Stimulated activated CD4-positive, alpha-beta T cell treated with anti-CD3 and anti-CD28 coated beads, TNF-alpha, amount 100 ng/mL, for 1 hour (primary cell): ENCODE measurements at places on chromosomes 1 and 21.

GRCh38 chr1:172720339-172720738, 61.4 kb downstream of the FASLG start:
- DNase-seq, result no peak

DNA sequence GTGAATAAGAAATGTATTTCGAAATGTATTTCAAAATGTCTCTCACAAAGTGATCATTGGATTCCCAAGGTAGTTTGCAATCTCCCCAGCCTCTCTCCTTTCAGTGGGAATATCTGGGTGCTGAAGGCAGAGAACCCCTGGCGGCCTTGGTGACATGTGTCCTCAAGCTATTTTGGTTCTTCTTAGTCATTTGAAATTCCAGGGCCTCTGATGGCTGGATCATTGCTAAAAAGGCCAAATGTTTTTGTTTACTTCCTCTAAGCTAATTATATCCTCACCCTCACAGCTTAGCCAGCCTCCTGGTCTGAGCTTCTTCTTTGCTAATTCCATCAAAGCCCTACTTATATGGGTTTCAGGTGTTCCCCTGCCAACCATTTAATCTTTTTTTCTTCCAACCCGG, 71.2 kb downstream of the LRRC40 start:
- no peak for DNase-seq

GRCh38 chr1:86750530-86750929, 46.2 kb downstream of the SH3GLB1 start:
- no peak for DNase-seq

- no peak for DNase-seq
Measured at GRCh38 chr1:2845869-2846268, 44.4 kb upstream of the TTC34 start.

DNA sequence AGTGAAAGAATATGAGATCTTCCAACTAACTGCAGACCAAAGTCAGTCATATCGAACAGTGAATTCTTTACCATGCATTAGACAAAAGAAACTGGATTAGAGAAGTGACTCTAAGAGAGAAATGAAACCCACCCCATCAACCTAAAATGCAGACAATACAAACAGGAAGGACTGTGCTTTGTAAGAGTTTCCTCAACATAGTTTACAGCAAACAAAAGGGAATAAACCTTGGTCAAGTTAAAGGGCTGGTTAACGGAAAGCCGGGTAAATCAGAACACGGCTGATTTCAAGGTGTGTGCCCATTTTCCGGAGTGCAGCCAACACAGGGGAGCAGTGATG, 39.2 kb downstream of the SIPA1L2 start:
- DNase-seq, result no peak

- DNase-seq, result no peak
Measured at GRCh38 chr1:29698033-29698432, 461.7 kb downstream of the PTPRU start.

DNA sequence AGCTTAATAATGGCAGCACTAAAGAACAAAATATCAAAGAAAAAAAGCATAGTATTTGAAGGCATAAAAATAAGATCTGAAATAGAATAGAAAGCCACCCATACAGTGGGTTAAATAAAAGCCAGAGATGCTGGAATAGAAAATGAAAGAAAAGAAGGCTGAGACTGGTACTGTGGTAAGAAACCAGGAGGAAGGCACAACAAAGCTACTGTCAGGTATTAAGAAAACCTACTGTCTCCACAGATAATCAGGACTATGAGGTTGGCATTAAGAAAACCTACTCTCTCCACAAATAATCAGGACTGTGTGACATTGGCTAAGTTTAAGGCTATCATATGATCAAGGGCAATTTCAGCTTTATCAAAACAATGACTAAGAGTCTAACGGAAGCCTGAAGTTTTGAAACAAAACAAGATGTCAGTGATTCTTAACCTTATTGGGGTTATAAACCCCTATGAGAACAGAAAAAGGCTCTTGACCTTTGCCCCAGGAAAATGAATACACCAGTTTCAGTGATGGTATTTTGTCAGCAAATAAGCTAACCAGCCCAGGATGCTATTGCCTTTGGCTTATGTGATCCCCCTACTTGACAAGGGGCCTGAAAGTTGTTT, 24.4 kb downstream of the MCOLN2 start:
- DNase-seq, result no peak

- DNase-seq, result no peak
Measured at GRCh38 chr21:25427828-25428227, 179.5 kb downstream of the MRPL39 start.

DNA sequence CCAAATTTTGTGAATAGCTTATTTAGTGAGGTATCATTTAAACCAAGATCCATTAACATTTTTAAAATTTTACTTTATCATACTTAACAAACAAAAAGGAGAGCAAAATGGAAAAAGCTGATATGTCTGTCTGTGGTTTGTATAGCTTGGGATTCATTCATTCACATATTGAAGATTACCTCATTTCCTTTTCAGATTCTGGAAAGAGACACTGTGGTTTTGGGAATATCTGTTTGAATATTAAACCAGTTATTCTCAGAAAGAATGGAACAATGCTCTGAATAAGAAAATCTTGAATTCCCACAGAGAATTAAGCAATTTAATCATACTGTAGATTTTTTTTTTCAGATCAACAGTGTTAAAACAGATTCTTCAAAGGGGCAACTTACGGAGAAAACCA, 93.8 kb upstream of the PRDX6 start:
- no peak for DNase-seq

GRCh38 chr1:27331922-27332321, 9.9 kb upstream of the SYTL1 start:
- no peak for DNase-seq

GRCh38 chr1:41243079-41243385, 926 bp upstream of the SCMH1 start:
- no peak for DNase-seq

GRCh38 chr1:245172829-245173228, 18.0 kb downstream of the KIF26B start:
- no peak for DNase-seq

- DNase-seq, result no peak
Measured at GRCh38 chr1:95284420-95284819, 50.4 kb downstream of the RWDD3 start.

GRCh38 chr21:40507978-40508377, 339.0 kb downstream of the DSCAM start:
- DNase-seq, result no peak

GRCh38 chr1:234987415-234988154, 141.1 kb downstream of the TOMM20 start:
- DNase-seq, result no peak

GRCh38 chr1:84436876-84437655, 38.8 kb downstream of the DNASE2B start:
- DNase-seq, result no peak

- no peak for DNase-seq
Measured at GRCh38 chr1:84851839-84852238, 41.2 kb downstream of the LPAR3 start.

- DNase-seq, result no peak
Measured at GRCh38 chr1:27597516-27598294, 6.2 kb downstream of the AHDC1 start.

DNA sequence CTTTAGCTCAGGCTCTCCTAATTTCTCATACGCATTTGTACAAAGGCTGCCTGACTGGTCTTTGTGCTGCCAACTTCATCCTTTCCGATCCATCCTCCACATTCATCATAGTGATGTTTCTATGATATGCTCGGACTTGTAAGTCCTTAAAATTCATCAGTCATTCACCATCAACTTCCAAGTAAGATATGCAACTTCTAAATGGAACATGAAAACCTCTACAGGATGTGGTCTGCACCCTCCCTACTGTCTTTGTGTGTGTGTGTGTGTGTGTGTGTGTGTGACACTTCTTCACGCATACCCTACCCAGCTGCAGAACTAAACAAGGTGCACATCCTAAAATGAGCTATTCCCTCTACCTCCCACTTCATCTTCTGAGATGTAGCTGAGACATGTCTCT, 397.9 kb upstream of the NR5A2 start:
- DNase-seq, result no peak

DNA sequence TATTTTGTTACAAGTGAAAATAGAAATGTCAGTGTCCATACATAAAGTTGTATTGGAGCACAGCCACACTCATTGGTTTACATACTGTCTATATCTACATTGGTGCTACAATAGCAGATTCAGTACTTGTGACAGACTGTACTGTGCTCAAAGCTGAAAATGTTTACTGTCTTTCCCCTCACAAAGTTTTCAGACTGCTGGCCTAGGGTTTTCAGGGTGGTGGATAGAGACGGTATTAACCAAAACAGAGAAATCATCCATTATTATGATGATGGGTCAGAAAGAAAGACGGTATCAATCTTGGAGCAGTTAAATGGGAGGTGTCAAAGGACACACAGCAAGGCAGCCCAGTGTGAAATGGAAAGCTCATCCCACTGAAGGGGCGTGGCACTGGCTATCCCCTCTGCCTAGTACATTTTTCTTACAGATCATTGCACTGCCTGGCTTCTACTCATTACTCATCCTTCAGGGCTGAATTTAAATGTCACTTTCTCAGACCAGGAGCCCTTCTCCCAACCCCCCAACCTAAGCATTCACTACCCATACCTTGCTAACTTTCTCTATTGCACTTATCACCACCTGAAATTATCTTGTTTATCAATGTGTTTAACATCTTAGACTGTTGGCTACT, 10.2 kb downstream of the JAK1 start:
- no peak for DNase-seq

GRCh38 chr1:156083800-156084790, 1.8 kb upstream of the MEX3A start:
- no peak for DNase-seq

GRCh38 chr1:186042230-186042629, 308.0 kb downstream of the HMCN1 start:
- no peak for DNase-seq

GRCh38 chr21:15552914-15553494, 176.8 kb upstream of the USP25 start:
- no peak for DNase-seq

- no peak for DNase-seq
Measured at GRCh38 chr1:47753808-47754207, 243.4 kb downstream of the TRABD2B start.

DNA sequence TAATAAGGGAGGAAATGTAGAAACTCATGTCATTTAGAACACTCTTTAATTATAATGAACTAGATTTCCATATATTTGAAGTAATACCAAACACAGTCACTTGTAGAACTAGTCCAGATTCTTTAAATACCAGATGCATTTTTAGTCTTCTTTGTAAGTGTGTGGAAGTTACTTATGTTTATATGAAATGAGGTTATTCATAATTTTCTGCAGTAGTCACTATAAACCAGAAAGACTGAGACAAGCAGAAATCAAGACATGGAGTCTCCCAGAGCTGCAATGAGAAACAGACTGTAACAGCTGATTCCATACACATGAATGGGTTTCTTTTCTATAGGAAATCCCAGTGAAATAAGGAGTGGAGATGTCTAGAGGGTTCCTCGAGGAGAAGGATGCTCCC, 216.6 kb upstream of the ZP4 start:
- no peak for DNase-seq

- DNase-seq, result no peak
Measured at GRCh38 chr21:45408801-45409261, 3.9 kb downstream of the COL18A1 start.

DNA sequence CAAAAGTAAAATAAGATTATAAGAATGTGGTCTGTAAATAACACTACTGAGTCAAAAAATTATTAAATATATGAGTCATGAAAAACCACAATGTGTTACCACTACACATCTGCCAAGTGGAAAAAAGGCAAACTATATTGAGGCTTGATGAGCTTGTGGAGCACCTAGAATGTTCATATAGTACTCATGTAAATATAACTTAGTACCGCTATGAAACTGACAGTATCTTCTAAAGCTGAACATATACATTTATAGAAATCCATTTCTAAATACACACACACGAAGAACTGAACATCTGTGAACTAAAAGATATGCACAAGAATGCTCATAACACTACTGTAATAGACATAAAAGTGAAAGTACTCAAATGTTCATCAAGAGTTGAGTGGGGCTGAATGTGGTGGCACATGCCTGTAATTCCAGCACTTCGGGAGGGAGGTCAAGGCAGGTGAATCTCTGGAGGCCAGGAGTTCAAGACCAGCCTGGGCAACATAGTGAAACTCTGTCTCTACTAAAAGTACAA, 18.5 kb upstream of the GBP3 start:
- no peak for DNase-seq

DNA sequence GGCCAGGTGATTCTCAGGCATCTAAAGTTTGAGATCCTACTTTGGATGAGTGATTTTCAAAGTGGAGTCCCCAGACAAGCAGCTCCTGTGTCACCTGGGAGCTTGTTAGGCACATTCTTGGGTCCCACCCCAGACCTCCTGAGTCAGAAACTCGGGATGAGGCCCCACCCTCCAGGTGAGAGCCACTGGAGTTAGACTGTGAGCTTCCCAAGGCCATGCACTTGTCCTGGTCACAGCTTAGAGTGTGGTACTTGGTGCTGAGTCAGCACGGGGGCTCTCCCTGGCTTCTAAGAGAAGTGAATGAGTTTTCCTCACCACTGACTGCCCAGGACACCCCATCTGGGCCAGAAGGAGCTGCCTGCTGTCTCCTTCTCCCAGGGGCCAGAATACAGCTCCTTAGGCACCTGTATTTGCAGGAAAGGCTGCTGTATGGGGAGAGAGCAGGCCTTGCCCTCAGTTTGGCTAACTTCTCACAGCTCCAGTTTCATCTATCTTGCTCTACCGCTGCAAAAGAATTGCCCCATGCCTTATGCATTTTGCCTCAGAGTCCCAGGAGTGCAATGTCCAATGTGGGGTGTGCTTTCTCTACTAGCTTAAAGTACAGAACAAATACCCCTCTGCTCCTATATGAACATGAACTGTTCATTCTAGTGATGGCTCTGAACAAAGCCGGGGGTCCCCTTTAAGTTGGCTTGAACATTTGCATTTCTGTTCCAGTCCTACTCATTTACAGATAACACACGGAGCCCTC, 98.1 kb downstream of the PSMG1 start:
- DNase-seq, result no peak

DNA sequence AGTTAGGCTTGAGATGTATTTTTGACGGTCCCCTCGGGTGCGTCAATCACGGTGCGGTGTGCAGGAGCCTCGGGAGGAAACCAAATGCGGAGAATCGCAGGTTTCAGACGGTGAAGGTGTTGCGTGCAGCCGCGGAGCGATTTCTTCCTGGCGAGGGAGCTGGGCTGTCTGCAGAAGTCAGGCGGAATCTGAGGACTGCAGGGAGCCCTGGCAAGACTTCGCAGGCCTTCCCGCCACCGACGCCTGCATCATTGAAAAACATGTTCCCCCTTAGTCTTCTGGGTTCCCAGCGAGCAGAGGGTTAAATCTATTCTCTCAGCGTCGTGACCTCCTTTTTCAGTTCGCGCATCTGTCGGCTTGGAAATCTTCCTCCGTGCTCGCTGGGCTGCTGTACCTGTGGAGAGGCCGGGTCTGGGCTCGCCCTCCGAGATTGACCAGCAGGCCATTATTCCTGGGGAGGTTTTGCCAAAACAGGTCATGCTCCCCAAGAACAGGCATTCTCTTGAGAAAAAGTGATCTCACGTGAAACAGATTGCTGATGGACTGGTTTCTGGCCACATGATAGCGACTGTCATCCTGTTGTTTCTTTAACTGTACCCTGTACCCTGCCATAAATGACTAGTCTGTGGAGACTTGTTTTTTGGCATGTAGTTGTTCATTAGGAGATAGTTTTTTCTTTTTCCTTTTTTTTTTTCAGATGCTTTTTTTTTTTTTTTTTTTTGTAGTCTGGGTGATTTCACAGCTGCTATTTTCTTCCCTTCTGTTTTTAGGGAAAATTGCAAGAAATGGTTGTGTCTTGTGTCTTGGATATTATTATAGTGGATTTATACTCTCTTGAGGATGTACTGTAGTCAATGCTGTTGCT, 894 bp downstream of the EPB41 start:
- DNase-seq, result peak; percentile 22

GRCh38 chr1:7070389-7071029, 285.3 kb downstream of the CAMTA1 start:
- peak; percentile 3 for DNase-seq

GRCh38 chr1:50978144-50978851, 8.3 kb downstream of the CDKN2C start:
- no peak for DNase-seq
